ENCODE measurements at places on chromosomes 6 and 20.
A peak's percentile ranks its signal among the peaks of the same experiment; 100 is the strongest.

DNA sequence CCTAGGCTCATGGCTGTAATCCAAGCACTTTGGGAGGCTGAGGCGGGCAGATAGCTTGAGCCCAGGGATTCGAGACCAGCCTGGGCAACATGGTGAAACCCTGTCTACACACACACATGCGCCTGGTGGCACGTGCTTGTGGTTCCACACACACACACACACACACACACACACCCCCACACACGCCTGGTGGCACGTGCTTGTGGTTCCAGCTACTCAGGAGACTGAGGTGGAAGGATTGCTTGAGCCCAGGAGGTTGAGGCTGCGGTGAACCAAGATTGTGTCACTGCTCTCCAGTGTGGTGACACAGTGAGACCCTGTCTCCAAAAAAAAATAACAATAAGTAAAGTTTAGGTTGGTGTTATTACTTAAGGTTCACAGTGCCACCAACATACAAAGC, 165.8 kb downstream of the ZFAND3 start:
- DNase-seq = peak; percentile 6

- DNase-seq = peak; percentile 85
These were observed 8.7 kb upstream of the GMEB2 start for GRCh38 chr20:63635431-63636141.

DNA sequence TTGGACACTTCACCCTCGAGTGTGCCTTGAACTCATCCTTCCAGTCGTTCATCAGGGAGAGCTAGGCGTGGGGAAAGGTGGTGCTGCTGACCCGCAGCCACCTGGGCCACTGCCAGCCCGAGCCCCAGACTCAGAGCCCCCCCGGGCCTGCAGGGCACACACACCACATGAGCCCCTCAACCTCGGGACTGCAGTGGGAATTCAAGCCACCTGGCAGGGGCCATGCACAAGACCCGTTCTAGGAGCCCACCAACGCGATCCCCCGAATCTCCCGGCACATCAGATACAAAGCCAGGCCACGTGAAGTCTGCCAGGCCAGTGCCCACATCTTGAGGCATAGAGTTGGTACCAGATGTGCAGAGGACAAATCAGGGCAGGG, 2.8 kb downstream of the ZNF512B start:
- no peak for DNase-seq

DNA sequence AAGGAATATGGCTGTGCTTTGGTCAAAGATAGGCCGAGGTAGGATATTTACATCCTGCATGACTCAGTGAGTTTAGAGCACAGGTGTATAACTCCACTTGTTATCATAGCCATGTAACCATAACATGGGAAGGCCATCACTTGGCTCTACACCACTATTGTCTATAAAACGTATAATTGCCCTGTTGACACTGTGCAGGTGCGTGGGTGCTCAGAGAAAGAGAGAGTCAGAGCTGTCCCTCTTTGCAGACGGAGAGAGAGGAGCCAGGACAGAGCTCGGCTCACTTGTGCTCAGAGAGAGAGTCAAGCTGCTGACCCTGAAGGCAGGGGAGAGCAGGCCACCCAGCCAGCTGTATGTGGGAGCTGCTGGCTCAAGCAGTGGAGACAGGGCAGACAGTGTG, 46.0 kb downstream of the OR2B6 start:
- DNase-seq = no peak

- no peak for DNase-seq
These were observed 45.0 kb downstream of the MOCS1 start for GRCh38 chr6:39889229-39889628.

DNA sequence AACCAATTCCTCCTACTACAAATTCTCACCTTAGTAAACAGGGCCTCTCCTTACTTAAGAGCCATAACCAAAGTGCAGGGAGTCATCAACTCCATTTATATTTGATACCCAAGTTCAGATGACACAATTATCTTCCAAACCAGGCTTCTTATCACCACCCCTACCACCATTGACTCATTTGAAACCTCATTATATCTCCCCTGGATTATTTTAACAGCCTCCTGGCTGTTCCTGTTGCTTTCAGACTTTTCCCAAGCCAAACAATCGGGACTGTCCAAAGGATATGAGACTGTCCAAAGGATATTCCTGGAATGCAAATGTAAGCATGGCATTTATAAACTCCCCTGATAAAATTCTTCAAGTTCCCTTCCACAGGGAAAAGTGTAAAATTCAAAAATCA, 394.3 kb downstream of the MAFB start:
- DNase-seq = no peak

DNA sequence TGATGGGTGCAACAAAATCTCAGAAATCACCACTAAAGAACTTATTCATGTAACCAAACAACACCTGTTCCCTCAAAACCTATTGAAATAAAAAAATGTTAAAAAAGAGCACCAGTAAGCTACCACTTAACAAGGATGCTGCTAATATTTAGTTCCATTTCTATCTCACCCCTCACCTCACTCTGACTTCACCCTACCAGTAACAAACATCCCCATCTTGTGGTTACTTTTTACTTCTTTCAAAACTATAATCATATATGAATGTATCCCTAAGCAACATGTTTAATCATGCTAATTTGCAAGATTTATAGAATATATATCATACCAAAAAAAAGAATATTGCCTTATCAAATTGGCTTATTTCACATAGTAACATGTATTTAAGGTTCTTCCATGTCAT, 27.4 kb upstream of the SLC24A3 start:
- no peak for DNase-seq

- no peak for DNase-seq
These were observed 35.0 kb upstream of the TRAM2 start for GRCh38 chr6:52611833-52612232.

- DNase-seq = no peak
These were observed 21.7 kb upstream of the OCSTAMP start for GRCh38 chr20:46572153-46572552.

- DNase-seq = no peak
These were observed 10.3 kb upstream of the TBC1D32 start for GRCh38 chr6:121344539-121344938.

DNA sequence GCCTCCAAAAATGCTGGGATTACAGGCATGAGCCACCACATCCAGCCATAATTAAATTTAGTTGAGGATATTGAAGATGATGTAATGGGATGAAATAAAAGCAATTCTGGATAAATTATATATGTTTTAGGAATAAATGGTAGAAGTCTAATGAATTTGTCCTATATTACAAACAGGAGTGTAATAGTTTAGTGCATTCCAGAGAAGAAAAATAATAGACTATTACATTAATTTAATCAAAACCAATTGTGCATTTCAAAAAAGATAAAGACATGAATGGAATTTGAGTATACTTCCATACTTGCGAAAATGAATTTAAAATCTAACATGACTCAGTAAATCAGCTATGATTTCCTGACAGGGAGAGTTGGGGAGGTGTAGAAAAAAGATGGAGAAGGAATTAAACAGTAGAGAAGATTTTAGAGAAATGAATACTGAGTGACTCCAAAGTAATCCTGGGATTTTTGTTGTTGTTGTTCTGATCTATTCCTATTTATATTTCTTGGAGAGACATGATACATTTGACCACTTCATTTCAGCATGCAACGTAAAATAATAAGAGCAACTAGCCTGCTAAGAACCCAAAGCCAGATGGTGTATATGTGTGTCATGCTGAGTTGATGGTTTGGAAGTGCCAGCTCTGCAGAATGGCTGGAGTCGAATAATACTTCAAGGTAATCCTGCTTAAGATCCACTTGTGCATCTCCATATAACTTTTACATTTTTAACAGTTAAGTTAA, 67.4 kb downstream of the AIG1 start:
- DNase-seq = no peak

DNA sequence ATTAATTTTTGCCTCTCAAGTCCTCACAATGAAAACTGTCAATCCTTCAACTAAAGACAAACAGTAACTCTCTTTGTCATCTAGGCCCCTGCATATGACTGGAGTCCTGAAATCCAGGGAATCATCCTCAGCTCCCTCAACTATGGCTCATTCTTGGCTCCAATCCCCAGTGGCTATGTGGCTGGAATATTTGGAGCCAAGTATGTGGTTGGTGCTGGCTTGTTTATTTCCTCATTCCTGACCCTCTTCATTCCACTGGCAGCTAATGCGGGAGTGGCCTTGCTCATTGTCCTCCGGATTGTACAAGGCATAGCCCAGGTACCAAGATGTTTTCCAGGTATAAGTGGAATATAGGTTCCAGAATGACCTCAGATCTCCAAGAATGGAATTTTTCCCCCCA, 15.4 kb downstream of the SLC17A4 start:
- DNase-seq = no peak

DNA sequence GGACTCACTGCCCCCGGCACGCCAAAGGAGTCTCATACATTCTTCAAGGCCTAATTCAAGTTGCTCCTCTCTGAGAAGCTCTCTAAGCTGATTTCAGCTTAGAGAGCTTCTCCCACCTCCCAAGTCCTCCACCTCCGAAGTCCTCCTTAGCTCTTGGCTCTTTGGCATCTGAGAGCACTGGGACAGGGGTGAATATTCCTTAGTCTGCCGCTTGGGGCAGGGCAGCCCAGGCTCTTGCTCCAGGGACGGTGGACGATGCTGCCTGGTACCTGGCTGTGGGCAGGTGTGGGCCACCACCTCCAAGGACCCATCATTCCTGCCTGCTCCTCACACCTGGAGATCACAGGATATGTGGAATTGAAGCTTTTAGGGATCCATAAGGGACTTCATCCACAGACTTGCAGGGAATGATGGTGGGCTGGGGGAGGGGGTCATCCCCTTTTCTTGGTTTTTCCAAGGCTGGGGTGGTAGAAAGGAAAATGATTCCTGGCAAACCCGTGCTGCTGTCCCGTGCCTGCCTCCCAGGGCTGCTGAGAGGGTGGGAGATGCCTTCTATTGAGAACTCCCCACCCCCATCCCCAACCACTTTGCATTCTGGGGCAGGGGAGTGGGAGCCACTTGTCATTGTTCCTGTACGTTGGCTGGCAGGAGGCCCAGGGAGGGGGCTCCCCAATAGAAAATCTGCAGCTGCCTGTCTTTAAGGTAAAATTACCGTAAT, 57.4 kb downstream of the ARHGAP40 start:
- peak; percentile 10 for DNase-seq

DNA sequence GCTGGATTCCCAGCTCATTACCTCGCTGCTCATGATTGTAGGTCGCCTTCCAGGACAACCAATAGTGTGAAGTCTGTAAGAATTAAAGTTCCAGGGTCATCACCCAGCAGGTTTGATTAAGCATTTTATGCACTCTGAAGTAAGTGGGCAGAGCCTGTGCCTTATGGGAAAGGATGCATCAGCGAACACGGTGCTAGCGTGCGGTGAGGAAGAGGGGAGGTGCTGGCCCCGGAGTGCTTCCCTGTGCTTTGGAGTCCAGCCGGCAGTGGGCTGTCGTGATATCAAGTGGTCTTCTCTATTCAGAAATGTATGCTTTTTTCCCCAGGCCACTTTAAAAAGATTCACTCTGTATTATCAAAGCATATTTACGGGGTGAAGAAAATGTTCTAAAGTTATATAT, 16.0 kb downstream of the DUSP22 start:
- no peak for DNase-seq

- no peak for DNase-seq
These were observed 4.2 kb upstream of the SLCO4A1 start for GRCh38 chr20:62638055-62638570.

GRCh38 chr6:159249752-159250151, 80.6 kb downstream of the FNDC1 start:
- no peak for DNase-seq

GRCh38 chr20:51578145-51578459, 35.6 kb upstream of the NFATC2 start:
- DNase-seq = no peak

DNA sequence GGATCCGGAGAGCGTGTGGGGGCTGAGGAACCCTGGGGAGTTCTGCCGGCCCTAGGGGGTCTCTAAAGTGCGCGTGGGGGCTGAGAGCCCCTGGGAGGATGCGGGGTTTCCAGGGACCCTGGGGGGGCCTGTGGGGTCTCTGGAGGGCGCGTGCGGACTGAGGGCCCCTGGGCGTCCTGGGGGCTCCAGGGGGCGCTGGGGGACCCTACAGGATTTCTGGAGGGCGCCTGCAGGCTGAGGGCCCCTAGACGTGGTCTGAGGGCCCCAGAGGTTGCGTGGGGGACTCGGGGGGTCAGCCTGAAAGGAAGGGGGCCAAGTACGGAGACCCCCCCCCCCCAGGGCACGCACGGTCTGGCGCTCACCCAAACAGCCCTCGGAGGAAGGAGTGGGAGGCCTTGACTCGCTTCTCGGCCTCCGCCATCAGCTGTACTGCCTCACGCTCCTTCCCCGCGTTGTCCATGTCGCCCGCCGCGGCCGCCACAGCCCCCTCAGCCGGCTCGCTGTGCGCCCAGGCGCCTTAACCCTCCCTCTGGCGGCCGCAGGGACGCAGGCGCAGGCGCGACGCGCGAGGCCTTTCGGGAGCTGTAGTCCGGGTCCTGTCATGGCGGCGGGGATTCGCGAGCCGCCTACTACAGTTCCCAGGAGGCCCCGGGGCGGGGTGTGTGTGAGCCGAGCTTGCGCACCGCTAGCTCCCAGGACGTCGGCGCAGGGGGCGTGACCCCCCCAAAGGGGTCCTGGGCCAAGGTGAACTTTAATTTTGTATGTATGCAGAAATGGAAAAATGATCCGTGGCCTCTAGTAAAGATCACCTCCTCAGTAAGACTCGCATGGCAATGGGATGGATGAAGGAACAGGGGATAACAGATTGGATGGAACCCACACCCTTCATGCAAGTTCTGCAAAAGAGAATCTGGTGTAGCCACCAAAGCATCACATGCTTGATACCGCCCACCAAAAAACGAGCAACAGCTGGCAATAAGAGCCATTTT, at the start of gene NAPB:
Gene NAPB (minus strand): TSS at position 546 of the 989 bp plus-strand sequence. CDS start 86 bp downstream, at position 460.
- DNase-seq = peak; percentile 92

- DNase-seq = no peak
These were observed 95.9 kb upstream of the DTNBP1 start for GRCh38 chr6:15758631-15759215.

DNA sequence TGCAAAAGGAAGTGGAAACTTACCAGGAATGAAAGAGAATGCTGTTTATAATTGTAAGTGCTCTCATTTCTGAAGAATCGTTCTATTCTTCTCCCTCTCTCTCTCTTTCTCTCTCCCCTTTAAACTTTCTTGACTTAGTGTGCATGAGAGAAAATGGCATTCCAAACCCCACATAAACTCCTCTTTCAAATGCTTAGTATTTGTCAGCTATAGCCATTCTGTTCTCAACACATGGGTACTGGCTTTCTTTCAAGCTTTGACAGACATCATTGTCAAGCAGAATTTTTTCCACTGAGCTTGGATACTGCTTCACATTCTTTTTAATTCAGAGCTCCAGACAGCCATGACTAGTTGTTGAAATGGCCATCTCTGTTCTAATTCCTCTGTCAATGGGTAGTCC, 51.1 kb upstream of the PREP start:
- DNase-seq = no peak

DNA sequence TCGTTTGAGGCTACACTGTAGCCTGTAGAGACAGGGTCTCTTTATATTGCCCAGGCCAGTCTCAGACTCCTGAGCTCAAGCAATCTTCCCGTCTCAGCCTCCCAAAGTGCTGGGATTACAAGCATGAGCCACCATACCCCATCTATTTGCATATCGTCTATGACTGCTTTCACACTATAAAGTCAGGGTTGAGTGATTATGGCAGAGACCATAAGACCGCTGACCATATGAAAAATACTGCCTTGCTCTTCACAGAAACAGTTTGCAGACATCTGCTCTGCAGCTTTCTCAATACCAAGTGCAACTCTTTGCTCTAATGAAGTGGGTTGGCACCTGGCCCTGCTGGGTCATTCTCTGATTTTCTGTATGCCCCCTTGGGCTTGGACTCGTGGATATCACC, 79.5 kb upstream of the PAK5 start:
- DNase-seq = no peak

- no peak for DNase-seq
These were observed 8.8 kb upstream of the MOG start for GRCh38 chr6:29647927-29648642.
